ENCODE measurements at places on chromosomes 4 and X.

GRCh38 chr4:153274967-153275366 is 69.5 kb upstream of the MND1 start:
- DNase-seq, result no peak

DNA sequence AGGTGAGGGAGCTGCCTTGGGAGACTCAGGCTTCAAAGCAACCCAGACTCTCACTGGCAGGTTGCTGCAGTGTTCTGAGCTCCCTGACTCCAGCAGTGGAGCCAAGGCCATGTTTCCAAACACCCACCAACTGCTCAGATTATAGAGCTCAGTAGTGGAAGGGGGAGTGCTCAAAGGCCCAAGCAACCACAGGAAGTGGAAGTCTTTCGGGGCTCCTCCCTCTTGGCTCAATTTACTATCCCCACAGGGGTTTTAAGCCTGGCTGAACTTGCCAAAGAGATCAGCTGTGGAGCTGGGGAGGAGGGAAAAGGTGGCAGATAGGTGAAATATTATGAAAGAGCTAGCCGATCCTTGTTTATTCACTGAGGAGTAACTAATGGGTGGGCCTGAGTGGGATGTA is 82.5 kb downstream of the HPRT1 start:
- DNase-seq, result no peak

GRCh38 chr4:78602334-78602733 is 50.8 kb downstream of the ANXA3 start:
- no peak for DNase-seq

DNA sequence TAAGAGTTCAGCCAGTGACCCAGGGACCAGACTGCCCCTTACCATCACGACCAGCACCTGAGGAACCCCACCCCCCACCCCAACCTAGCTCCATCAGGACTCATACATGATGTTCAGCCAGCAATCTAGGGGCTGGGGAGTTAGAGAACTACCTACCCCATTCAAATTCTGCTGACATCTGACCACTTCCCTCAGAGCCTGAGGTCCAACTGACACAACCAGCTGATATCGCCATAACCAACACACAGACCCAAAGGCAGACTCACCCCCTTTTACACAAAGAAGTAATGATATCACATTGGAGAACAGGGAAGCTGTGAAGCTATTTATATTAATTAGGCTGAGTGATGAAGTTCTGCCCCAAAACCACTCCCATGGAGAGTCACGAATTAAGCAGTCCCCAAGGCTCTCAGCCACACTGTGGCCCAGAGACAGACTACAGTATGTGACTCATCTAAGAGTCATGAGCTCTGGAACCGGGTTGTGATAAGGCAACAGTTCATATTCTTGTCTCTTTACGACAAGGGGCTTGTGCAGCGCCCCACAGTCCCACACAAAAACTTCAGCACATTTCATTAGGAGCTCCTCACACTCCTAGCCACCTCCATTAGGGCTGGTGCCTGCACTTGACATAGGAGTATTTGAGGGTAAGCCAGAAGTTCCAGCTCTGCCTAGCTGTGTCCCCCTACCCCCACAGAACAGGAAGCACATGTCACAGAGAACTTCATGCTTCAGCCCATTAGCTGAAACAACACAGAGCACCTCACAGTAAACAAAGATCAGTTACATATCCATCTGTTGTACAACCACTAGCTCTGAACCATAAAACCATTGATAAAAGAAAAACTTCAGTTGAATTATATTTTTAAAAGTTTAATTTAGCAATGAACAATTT is 184.7 kb upstream of the ZCCHC13 start:
- DNase-seq, result no peak

DNA sequence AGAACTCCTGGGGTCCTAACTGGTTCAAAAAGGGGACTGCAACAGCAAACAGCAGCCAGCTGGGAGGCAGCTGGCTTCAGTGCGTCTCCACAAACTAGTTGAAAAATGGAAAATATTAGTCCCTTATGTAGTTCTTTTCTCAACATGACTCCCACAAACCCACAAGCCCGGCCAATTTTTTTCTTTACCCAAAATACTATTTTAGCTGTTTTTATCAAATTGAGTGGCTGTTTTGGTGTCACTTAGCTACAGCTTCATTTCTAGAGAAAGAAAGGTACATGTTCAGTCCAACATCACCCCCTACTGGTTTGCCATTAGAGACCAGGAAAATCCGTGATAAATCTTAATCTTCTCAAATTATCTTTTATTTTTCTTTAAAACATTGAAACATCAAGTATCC is 97.2 kb downstream of the GUCY2F start:
- DNase-seq, result no peak

DNA sequence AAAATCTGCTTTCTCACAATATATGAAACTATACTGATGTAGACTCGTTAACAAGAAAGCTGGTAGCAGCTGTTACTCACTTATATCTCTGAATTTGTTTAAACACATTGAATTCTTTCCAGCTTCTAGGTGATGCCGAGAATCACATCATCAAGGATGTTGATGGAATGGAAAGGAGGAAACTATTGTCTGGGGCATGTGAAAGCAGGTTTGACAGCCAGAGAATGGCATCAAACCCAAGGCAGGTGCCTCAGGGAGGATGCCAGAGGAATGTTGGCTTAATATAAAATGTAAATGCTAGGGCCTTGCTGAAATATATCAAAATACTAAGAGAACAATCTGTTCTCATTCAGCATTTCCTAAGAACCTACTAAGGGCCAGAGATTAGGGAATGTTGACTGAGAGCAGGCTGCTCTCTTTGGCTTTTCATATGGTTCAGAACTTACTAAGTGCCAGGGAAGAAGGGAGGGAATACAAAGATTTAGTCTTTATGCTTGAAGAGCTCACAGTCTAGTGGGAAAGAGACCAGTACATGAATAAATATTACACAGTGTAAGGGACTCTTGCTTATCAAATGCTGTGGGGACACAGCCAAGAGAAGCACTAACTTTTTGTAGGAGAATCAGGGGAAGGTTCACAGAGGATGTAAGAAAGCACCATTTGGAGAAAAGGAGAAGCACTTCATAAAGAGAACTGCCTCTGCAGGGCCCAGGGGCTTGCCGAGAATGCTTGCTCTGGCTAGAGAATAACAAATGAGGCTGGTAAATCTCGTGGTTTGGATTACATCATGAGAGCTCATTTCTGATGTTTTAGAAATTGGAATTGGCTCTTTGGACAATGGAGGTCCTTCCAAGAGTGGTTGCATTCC is 14.7 kb downstream of the SLIT2 start:
- no peak for DNase-seq

DNA sequence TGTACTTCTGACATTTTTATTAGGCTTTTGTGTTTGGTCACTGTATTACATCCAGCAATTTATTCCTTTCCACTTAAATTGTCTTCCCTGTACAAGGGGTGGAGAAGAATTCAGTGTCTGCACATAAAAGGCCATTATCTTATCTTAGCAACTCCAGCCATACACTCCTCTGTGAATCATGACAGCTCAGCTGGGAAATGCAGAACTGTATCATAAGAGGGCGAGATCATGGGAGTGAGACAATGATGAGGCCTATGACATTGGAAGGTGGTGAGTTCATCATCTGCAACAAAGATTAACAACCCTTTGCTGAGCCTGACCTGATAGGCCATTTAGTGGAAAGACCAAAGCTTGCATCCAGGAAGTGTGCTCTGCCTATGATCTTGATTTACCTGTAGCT is 33.3 kb downstream of the SLIT2 start:
- no peak for DNase-seq

DNA sequence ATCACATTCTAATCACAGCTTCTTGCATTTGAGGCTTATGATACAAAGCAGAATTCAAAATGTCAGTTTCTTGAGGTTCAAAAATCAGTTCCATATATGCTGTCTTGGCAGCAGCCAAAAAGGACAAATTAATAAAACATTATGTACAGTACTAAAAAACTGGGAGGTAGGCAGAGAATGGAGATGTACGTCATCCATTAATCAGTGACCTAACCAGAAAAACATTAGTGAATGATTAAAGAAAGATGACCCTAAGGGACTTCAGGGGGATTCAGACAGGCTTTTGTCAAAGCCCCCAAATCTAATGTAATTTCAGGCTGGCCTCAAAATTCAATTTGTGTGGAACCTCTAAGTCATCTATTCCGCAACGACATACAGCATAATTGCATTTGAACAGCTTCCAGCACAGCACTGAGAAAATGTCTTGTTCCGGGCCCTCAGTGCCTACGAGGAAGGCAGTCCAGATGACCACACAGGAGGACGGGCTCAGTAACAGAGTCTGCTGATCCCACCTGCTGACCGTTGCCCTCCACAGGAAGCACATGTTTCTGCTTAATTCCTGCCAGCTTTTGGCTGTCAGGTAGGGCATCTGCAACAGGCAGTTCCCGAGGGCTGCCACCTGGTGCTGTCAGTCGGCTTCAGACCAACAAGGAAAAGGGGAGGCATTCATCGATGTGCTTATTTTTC is 83.8 kb upstream of the HHIP start:
- no peak for DNase-seq

- no peak for DNase-seq
Measured at GRCh38 chrX:110442635-110443034, 84.0 kb downstream of the RTL9 start.

- no peak for DNase-seq
Measured at GRCh38 chr4:173261052-173261451, 73.1 kb downstream of the HMGB2 start.

DNA sequence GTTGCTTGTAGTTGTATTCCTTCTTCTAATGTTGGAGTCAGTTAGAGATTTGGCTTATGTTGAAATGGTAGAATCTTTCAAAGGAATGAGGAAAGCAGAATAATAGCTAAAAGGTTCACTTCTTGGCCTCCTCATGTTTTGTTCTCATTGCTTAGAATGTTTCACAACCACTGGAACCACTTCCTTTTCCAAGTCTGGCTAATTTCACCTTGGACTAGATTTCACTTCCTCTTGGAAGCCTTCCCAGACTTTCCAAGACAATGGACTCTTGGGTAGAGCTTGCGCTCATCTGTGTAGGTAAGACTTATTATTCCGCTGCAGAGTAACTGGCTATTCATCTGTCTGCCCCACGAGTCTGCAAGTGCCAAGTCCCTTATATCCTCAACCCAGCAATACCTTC is 8.3 kb downstream of the SPATA18 start:
- DNase-seq, result no peak

DNA sequence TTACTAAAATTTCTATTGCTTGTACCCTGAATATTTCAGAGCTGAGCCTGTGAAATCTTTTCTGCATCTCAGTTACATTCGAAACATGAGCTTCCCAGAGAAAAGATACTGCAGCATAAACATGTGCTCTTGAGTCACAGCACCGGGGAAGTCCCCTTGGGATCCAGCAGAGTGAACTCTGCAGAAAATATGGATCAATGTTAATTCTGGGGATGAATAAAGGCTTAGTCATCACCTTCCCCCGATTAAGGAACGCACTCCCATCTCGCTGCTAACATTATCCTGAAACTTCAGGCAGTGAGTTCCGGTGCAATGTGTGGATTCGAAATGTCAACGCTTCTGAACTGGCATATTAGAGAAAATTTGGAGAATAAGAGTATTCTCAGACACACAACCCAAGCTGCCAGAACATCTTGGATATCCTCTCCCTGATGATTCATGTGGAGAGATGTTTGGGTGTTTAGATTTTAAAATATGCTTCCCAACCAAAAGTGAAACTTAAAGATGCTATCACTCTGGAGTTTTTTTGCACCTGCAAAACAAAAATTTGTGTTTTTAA is 90.8 kb downstream of the IRF2 start:
- no peak for DNase-seq

DNA sequence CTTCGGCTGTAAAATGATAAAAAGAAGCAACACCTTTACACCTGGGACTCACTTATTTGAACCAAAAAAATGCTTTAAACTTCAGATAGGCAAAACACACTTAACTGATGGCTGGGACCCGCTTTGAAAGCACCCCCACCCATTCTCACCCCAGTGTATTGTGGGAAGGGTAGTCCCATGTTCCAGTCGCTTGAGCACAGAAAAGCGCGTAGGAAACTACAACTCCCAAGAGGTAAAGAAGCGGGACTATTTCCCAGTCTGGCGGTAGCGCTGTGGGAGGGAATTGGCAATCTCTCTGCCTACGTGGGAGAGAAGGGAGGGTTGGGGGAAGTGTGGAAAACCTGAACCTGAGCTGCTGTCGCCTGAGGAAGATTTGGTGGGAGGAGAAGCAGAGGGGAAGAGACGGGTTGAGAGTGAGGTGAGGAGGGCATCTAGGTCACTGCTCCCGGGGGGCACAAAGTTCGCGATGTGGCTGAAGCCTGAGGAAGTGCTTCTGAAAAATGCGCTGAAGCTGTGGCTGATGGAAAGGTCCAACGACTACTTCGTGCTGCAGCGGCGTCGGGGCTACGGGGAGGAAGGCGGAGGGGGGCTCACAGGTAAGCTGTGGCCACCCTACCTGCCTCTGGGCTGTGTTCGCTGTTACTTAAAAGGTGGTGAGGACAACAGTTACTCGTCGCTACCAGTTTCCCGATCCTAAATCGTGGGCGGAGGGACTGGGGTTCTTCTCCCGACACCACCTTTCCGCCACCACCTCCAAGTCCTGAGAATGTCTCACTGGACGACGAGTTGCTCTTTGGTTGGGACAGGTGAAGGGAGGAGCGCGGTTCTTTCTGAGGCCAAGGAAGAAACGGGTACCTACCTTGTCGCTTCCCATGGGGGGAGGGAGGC is at the start of gene TBC1D8B:
TSS of gene TBC1D8B (plus strand) at position 286 of the 888 bp plus-strand sequence. CDS start at position 467, 181 bp downstream.
- DNase-seq, result no peak

DNA sequence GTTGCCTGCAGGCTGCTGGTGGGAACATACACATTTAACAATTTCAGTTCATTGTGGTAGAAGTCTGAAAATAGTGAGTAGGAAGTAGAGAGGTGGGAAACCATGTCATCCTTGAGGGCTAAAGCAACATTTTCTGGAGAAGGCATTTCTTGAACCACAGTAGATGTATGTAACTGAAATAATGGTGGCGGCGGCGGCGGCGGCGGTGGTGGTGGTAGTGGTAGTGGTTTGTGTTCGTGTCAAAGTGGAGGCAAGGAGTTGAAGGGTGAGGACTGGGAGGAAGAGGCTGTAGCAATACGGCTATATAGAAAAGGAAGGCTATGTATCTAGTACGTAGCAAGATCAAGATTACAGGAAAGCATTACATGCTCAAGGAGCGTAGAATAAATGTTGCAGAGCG is 1381.6 kb upstream of the TENM3 start:
- no peak for DNase-seq

DNA sequence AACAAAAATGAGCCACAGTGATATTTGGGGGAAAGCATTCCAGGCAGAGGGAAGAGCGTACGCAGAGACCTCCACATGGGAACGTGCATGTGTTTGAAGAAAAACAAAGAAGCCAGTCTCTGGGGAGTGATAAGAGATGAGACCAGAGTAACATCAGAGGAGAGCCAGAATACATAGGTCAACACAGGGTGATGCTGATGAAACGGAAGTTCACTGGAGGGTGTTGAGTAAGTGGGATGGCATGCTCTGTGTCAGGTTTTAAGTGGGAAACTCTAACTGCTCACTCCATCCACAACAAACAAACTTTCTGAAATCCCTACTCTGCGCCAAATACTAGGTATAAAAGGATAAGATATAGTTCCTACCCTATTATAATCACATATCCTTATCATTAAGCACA is 110.0 kb downstream of the ARHGAP6 start:
- DNase-seq, result no peak

- DNase-seq, result no peak
Measured at GRCh38 chr4:83603129-83603528, 67.2 kb downstream of the GPAT3 start.

All from activated CD8-positive, alpha-beta memory T cell treated with anti-CD3 and anti-CD28 coated beads for 4 hours (primary cell).